Hepatocyte (in vitro differentiated cells): ENCODE measurements at places on chromosomes 13 and 19.

- DNase-seq, result peak; percentile 87
Observed at GRCh38 chr13:113820813-113821651, 42.8 kb downstream of the GAS6 start.

DNA sequence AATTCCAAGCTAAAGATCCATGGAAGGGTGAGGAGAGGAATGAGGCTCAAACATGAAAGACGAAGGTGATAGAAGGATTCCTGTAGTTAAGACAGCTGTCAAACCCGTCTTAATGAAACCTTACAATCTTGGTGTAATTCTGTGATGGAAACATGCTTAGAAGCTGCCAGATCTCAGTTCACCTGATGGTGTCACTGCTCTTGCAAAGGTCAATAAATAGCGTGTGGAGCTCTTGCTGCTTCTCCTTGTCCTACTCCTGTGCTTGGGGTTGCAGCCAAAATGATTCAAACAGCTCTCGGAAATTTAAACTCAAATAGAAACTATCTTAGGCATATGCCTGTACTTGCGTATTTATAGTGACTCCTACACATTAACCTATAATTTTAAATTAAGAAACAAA is 1705.0 kb downstream of the OLFM4 start:
- DNase-seq, result peak; percentile 22

DNA sequence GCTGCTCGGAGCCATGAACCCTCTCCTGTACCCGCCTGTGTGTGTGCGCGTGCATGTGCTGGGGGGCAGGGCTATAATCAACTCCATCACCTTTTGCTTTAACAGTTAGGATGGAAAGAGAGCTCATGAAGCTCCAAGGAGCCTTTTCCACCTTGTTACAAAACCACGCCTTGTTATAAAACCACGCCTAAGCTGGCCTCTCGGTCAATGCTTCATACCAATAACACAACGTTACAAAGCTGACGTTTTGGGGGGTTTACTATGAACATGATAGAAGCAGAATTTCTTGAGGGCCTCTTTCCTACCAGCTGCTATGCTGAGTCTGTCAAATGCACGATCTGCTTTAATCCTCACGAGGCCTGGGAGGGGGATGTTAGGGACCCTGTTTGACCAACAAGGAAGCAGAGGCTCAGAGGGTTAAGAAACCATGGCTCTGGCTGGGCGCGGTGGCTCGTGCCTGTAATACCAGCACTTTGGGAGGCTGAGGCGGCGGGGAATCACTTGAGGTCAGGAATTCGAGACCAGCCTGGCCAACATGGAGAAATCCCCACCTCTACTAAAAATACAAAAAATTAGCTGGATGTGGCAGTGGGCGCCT is 11.9 kb downstream of the CAPS start:
- no peak for DNase-seq

- no peak for DNase-seq
Observed at GRCh38 chr19:7187605-7188339, 106.4 kb downstream of the INSR start.

GRCh38 chr19:17648097-17648660 is 40.0 kb downstream of the UNC13A start:
- DNase-seq, result no peak

DNA sequence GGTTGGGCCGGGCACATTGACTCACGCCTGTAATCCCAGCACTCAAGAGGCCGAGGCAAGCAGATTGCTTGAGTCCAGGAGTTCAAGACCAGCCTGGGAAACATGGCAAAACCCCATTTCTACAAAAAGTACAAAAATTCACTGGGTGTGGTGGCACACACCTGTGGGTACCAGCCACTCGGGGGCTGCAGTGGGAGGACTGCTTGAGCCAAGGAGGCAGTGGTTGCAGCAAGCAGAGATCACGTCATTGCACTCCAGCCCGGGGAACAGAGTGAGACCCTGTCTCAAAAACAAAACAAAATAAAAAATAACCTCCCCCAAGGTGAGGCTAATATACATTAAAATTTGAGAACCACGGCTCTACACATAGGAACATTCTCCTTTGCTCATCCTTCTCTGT is 24.9 kb downstream of the NLRP13 start:
- DNase-seq, result no peak

- DNase-seq, result no peak
Observed at GRCh38 chr13:92602560-92602959, 624.0 kb upstream of the GPC6 start.

GRCh38 chr13:45847554-45848224 is 3.9 kb downstream of the SIAH3 start:
- DNase-seq, result peak; percentile 16

GRCh38 chr13:83796364-83796763 is 85.9 kb downstream of the SLITRK1 start:
- no peak for DNase-seq
